Osteocyte (in vitro differentiated cells): ENCODE measurements at places on chromosomes 4 and X. TPM values are rescaled to one million over a fixed set of nuclear protein-coding genes. Genes with fewer than 3 reads are reported as not detected.

The ZXDB gene
- total RNA-seq = 6.8 and 7.3 TPM in 2 replicates

The NWD2 gene
- not detected in 2 replicates for total RNA-seq

The MAGEA9B gene
- not detected in 2 replicates for total RNA-seq

The SSX2B gene
- not detected in 2 replicates for total RNA-seq

The TMSB15A gene
- total RNA-seq = 5.9 and 6.6 TPM in 2 replicates

The HGFAC gene
- 0.50 and 0.54 TPM in 2 replicates for total RNA-seq
